Thyroid gland (tissue), 4 donors: ENCODE measurements at places on chromosomes 6 and 20. TPM values are rescaled to one million over a fixed set of nuclear protein-coding genes. Genes with fewer than 3 reads are reported as not detected.
A peak's percentile ranks its signal among the peaks of the same experiment; 100 is the strongest.

GRCh38 chr6:11847515-11848345 lies 69.1 kb upstream of the ADTRP start:
- no peaks in the 10 kb centered on the region for H3K27me3 ChIP-seq
- no peak overlapping the region for H3K4me3 ChIP-seq
- DNase-seq = no peak
- no peak overlapping the region for H3K27ac ChIP-seq

The DNMT3B gene
- 2.2 TPM for total RNA-seq

The LPIN3 gene
- total RNA-seq = 33.7 TPM

DNA sequence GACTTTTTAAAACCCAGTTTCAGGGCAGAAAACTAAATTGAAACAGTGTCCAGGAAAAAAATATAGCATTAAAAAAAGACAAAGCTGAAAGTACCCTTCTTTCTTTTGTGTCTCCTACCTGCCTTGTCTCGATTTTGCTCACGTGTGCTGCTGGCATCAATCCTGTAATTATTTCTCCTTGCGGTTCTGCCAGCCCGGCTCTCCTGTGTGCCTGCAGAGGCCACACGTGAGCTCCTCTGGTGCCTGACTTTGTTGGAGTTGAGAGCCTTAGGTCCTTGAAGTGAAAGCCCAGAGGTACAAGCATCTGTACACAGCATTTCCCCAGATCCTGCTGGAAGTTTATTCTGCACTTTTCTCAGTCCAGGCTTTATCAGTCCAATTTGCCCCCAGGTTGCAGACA lies 36.5 kb downstream of the GHRH start:
- H3K4me1 ChIP-seq = peaks cover 6% of the 10 kb centered on the region
- peaks cover 56% of the 10 kb centered on the region for H3K36me3 ChIP-seq
- no peaks in the 10 kb centered on the region for H3K27me3 ChIP-seq
- no peak overlapping the region for H3K27ac ChIP-seq

The LTB gene
- total RNA-seq = not detected

- H3K36me3 ChIP-seq = no peaks in the 10 kb centered on the region
- DNase-seq = no peak
- no peaks in the 10 kb centered on the region for H3K4me1 ChIP-seq
- no peak overlapping the region for H3K4me3 ChIP-seq
Observed at GRCh38 chr6:121998631-121999030, 400.8 kb upstream of the HSF2 start.

GRCh38 chr6:151610326-151610725 lies 116.5 kb downstream of the CCDC170 start:
- DNase-seq = no peak
- no peaks in the 10 kb centered on the region for H3K36me3 ChIP-seq
- no peak overlapping the region for H3K27ac ChIP-seq
- no peaks in the 10 kb centered on the region for H3K27me3 ChIP-seq

The HLA-DPA1 gene
- 172 TPM for total RNA-seq

DNA sequence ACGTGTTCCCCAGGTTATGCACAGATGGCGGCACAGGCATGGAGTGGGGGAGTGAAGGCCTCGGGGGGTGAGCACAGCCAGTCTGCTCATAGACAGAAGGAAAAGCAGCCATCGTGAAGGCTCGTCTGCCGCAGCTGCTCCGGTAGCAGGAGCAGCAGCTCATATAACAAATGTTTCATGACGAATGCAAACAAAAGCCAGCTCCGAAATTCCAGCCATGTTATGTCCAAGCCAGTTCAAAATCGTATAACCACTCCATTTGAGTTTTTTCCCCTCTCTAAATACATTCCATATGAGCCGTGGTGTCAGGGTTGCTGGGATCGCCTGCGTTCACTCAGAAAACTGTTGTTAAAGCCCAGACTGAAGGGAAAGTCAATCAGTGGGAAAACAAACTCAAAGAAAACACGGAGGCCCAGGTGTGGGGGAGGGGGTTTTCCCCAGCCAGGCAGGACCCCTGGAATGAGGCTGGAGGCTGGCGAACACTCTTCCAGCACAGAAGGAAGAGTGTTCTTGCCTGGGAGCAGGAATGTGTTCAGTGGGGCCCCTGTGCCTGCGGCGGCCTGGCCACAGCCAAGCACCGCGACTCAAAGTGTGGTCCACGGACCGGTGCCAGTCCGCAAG lies 280.4 kb upstream of the TAB2 start:
- H3K36me3 ChIP-seq = no peaks in the 10 kb centered on the region
- H3K27ac ChIP-seq = no peak overlapping the region
- H3K27me3 ChIP-seq = no peaks in the 10 kb centered on the region
- no peak for DNase-seq
- no peak overlapping the region for H3K4me3 ChIP-seq

GRCh38 chr20:53859684-53860083 lies 210.7 kb downstream of the BCAS1 start:
- no peaks in the 10 kb centered on the region for H3K36me3 ChIP-seq
- H3K27me3 ChIP-seq = no peaks in the 10 kb centered on the region
- H3K4me1 ChIP-seq = peaks cover 13% of the 10 kb centered on the region
- peak; percentile 82 for DNase-seq

GRCh38 chr6:30005482-30005881 lies 55.6 kb upstream of the POLR1H start:
- H3K4me3 ChIP-seq = no peak overlapping the region
- H3K4me1 ChIP-seq = peaks cover 14% of the 10 kb centered on the region
- DNase-seq = no peak
- no peaks in the 10 kb centered on the region for H3K36me3 ChIP-seq
